Karpas-422 (cell line): ENCODE measurements at places on chromosomes 1 and 21. TPM values are rescaled to one million over a fixed set of nuclear protein-coding genes. Genes with fewer than 3 reads are reported as not detected.

- no peak for DNase-seq
Measured at GRCh38 chr1:182791281-182792179, 2.0 kb downstream of the NPL start.

- DNase-seq: no peak
Measured at GRCh38 chr1:11610629-11611180, 43.5 kb downstream of the FBXO2 start.

DNA sequence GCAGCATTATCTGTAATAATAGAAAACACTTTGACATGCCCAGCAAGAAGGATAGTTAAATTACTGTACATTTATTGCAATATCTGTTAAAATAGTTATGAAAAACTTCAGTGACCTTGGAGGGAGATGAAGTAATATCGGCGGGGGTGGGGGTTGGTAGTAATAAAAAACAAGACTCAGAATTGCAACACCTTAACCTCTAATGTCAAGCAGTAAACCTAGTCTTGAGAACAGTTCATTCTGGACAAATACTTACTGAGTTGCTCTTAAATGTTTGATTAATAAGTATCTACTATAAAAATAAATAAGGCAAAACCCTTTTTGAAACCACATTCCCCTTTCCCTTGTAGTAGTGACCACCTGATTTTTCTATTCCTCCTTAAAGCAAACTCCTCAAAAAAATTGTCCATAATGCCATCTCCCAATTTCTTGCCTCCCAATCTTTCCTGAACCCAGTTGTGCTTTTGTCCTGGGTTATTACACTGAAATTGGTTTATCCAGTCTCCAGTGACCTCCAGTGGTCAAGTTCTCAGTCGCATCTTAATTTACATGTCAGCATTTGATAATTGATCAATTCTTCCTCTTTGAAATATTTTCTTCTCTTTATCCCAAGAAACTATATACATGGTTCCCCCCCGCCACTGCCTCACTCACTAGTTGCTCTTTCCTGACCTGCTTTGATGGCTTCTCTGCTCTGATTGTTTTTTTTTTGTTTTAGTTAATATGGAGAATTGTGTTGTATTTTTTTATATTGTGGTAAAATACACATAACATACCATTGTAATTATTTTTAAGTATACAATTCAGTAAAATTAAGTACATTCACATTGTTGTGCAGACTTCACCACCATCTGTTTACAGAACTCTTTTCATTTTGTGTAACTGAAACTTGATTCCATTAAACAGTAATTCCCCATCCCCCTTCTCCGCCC, 36.8 kb downstream of the RAP1A start:
- DNase-seq: peak; percentile 62

- peak; percentile 81 for DNase-seq
Measured at GRCh38 chr1:220873868-220874655, 5.2 kb upstream of the HLX start.

GRCh38 chr21:44507673-44508425, 32.1 kb downstream of the KRTAP10-1 start:
- DNase-seq: no peak

DNA sequence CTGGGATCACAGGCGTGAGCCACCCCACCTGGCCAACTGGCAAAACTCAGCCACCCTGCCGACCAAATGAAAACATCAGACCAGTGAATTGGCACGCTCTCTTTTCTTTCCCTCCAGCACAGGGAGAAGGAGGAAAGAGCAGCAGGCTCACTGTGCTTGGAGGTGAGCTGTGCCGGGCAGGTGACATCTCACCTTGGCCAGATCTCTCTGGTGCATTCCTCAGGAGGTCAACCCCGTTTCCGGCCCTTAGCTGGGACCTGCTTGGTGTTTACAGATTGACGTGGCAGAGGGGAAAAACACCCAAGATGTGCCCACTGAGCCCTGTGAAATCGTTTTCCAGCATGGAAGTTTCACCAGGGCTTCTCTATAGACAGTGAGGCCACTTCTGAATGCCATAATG, 45.1 kb downstream of the TMEM51 start:
- DNase-seq: no peak

DNA sequence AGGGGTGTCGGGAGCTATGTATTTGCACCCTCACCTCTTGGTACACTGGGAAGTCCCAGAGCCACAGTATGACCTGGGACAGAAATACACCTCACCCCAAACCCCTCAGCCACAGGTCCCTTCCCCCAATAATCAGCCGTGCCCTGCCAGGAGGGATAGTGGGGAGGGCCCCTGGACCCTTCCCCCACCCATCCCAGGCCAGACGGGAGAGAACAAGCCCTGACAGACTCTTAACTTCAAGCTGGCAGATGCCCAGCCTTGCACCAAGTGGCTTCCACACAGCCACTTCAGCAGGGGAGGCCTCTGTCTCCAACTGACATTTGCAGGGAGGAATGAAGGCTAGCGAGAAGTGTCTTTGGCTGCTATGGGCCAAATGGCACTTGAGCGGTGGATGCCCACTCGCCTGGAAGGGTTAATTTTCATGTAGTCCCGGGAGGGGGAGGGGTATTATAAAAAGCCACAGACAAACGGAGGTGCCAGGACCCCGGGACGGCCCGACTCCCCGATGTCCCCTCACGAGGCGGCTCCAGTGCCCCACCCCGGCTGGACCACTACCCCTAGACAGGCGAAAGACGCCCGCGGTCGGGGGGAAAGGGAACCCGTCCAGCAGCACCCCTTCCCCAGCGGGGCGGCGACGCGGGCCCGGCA, 495 bp downstream of the SYNC start:
- no peak for DNase-seq

DNA sequence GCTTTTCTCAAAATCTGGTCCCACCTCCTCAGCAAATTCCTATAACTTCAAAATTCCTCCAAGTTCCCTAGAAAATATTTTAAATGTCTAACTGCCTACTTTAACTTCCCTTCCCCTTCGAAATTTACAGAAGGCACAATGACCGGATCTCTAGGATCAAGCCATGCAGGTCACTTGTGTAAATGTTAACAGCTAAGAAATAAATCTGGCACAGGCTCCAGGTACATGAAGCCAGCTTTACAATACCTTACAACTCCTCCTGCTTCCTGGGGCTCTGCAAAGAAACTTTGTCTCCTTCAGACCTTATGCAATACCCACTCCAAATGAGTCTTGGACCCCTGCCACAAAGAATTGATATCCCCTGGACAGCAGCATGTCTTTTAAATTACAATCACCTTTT, 1164.2 kb downstream of the BRINP3 start:
- no peak for DNase-seq

DNA sequence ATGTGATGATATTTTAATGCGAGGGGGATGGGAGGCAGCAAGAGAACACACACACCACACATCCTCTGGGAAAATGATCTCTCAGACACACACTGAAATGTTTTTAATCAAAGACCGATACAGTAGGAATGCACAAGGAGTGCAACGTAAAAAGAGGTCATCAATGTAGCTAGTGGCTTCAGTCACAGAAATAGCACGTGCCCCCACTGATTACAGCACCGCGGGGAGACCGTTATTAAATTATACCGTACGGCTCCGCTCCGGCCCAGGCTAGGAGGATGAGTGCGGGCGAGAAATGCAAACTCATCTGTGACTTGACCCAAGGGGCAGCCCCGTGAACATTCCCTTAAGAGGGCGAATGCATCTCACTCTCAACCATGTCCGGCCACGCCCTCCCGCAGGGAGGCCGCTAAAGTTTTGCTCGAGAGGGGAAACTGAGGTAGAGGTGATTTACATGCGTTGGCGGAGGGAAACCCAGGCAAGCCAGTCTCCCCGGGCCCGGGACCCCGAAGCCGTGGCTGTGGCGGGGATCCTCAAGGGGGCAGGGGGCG, 552 bp downstream of the UBR4 start:
- peak; percentile 89 for DNase-seq

DNA sequence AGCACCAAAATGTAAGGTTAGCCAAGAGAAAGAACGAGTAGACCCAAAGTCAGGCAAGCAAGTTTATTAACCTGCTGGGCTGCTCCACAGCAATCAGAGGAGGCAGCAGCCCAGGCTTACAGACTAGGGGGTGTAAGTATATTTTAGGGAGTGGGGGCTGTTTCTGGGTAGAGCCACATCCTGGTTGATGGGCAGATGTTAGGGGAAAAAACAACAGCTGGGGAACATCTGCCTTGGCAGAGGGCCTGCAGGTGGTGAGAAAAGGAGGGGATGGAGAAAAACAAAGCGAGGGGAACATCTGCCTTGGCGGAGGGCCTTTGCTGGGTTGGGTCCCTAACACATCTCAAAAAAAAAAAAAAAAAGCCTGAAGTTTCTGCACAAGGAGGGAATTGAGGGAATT, 9.7 kb upstream of the ZBTB48 start:
- DNase-seq: no peak

DNA sequence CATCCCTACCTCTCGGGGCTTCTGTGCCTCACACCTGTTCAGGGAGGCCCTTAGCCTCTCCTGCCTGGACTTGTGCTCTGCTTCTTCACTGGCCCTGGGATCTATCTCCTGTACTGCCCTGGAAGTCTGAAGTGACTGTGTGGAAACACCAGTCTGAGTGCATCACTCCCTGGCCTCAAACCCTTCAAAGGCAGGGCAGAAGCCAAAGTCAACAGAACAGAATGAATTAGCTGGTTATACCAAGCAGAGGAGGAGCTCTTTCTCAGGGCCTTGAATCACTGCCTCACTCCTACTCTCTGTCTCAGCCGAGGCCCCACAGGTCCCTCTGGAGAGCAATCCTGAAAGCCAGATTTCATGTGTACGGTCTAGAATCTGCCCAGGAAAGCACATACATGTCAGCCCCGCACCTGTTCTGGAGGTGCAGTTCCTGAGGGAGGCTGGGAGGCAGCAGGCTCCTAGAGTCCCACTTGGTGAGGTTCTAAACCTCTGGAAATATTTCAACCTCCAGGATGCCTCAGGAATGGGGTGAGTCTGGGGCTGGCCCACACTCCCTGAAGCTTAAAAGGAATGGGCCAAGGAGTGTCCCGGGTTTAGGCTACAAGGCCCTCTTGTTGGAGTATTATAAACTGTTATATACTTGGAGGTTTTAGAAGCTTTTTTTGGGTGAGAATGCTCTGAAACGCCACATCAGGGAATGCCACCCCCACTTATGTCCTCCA, 98.3 kb downstream of the ABCA4 start:
- DNase-seq: no peak

GRCh38 chr1:163406772-163407171, 85.0 kb downstream of the NUF2 start:
- no peak for DNase-seq

The WNT9A gene
- total RNA-seq: not detected in 2 replicates

The MYOG gene
- not detected in 2 replicates for total RNA-seq

The C1orf87 gene
- total RNA-seq: not detected in 2 replicates
